ENCODE measurements at places on chromosomes 7 and 10.
A peak's percentile ranks its signal among the peaks of the same experiment; 100 is the strongest.

- DNase-seq = peak; percentile 65
Measured at GRCh38 chr7:27148756-27149641, 1.4 kb upstream of the HOXA6 start.

DNA sequence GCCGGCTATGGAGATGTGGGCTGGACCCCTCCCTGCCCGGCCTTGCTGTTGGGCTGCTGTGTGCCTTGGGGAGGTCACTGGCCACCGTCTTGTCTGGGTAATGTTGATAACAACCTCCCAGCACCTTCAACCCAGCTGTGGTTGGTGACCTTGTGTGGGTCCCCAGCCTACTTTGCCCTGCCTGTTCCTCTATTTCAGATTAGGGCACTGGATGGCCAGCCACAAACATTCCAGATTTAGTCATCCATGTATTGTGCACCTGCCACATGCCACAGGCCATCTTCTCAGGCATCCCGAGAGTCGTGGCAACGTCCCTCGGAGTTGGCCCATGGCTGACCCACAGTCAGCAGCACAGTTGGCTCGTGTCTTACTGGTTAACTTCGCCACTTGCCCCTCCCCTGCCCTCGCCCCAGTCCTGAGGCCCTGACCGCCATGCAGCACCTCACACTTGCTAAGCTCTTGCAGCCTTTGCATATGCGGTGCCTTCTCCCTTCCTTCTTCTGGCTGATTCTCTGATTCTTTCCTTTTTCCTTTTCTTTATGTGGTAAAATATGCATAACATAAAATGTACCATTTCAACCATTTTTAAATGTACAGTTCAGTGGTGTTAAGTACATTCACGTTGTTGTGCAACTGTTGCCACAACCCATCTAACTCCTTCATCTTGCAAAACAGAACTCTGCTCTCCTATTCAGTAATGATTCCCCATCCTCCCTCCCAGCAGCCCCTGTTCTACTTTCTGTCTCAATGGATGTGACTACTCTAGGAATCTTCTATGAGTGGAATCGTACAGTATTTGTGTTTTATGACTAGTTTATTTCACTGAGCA lies 60.6 kb downstream of the PRF1 start:
- no peak for DNase-seq

DNA sequence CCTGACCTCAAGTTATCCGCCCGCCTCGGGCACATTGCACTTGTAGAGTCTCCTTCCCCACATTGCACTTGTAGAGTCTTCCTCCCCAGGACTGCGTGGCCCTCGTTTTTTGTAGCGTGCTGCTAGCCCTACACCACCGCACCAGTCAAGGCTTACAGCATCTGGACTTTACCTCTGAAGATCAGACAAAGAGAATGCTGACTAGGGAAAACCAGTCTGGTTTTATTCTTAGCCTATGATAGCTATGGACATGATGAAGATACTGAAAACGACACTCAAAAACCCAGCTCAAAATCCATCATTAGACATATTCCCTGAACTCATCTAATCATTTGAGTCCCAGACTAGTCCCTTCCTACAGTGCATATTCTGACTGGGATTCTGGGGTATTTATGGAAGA lies 71.9 kb upstream of the AKR1E2 start:
- no peak for DNase-seq

DNA sequence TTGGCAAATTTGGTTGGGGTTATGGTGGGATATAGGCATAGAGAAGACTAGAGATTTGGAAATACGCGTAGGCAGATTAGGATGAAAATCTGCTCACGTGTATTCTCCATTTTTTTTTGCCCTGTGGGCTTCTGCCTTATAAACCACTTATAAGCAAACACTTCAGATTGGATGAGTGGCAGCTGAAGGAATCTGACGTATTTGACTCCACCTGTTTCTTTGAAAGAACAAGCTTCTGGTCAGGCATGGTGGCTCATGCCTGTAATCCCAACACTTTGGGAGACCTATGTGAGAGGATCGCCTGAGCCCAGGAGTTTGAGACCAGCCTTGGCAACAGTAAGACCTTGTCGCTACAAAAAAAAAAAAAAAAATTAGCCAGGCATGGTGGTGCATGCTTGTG lies 5.1 kb downstream of the STK31 start:
- no peak for DNase-seq

All from sigmoid colon (tissue), 7 donors.